Activated CD4-positive, alpha-beta memory T cell treated with anti-CD3 and anti-CD28 coated beads, Interleukin-2, amount 10 ng/mL, durations not matched to agents 7 days and 5 days (primary cell): ENCODE measurements at places on chromosomes 4 and X. TPM values are rescaled to one million over a fixed set of nuclear protein-coding genes. Genes with fewer than 3 reads are reported as not detected.

DNA sequence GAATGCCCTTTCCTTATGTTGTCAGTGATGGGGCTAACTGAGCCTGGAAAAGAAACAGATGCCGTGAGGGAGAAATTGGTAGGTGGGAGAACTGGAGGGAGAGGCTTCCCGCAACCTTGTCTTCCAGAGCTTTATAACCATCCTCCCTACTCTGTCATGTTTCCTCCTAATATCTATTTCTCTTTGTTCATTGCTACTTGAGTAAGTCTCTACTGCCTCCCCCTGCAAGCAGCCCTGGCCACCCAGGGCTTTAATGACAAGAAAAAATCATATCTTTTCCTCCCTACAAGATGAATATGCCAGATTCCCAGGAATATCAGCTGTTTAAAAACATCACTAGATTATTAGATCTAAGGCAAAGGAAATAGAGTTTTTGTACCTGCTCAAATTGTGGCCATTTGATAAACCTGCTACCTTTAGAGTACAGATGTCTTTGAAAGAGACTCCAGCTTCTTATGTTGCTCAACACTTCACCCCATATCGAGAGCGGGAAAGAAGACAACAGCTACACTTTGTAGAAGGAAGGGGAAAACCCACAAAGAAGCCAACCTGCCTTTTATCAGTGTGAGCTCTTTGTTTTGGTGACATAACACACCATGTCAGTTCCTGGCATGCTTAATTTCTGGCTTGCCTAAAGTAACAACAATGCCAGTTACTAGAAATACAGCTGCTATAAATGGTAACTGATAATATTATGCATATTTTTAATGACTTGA, 186.6 kb upstream of the LEF1 start:
- no peak overlapping the region for H3K4me3 ChIP-seq
- peak overlapping the region; percentile 27 for H3K27ac ChIP-seq
- no peak for DNase-seq
- peaks cover 29% of the 10 kb centered on the region for H3K4me1 ChIP-seq
- H3K27me3 ChIP-seq: no peaks in the 10 kb centered on the region
- no peaks in the 10 kb centered on the region for H3K36me3 ChIP-seq

The AIFM1 gene
- 41.8 TPM for total RNA-seq

The TCEAL5 gene
- not detected for total RNA-seq

The P2RY8 gene
- 180 TPM for total RNA-seq

- H3K27me3 ChIP-seq: peaks cover 23% of the 10 kb centered on the region
- no peak overlapping the region for H3K27ac ChIP-seq
- DNase-seq: no peak
- no peak overlapping the region for H3K4me3 ChIP-seq
- H3K4me1 ChIP-seq: peaks cover 19% of the 10 kb centered on the region
- no peaks in the 10 kb centered on the region for H3K36me3 ChIP-seq
These were observed 42.4 kb upstream of the ATP6AP2 start for GRCh38 chrX:40538406-40538805.

The TLL1 gene
- total RNA-seq: not detected

The TMPRSS11A gene
- total RNA-seq: not detected

GRCh38 chr4:85391071-85391470, 83.9 kb upstream of the ARHGAP24 start:
- no peaks in the 10 kb centered on the region for H3K36me3 ChIP-seq
- H3K4me3 ChIP-seq: no peak overlapping the region
- no peak for DNase-seq
- H3K27me3 ChIP-seq: no peaks in the 10 kb centered on the region
